ENCODE measurements at places on chromosomes 12 and 14. TPM values are rescaled to one million over a fixed set of nuclear protein-coding genes. Genes with fewer than 3 reads are reported as not detected.

- no peak for DNase-seq
Observed at GRCh38 chr12:121085069-121085468, 46.0 kb upstream of the OASL start.

- DNase-seq = no peak
Observed at GRCh38 chr14:62661818-62662217, 383.4 kb downstream of the KCNH5 start.

The CFAP73 gene
- polyA plus RNA-seq = 0.34 TPM

DNA sequence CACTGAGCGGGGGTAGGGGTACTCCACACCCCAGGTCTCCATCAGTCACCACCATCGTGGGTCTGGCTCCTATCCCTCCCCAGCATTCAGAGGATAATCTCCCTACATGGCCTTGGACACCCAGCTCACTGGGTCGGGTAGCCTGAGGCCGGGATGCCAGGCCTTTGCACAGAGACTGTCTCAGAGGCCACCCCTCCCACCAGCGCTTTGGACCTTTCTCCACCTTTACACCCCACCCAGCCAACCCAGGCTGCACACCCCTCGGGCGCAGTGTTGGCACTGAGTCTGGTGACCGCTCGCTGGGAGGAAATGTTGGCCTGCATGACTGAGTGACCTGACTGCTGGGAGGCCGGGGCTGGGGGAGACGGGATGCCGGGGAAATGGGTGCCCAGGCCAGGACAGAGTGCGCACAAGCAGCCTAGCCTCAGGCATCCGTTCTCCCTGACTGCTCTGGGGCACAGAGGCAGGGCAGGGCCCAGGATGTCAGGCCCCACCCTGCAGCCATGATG, 10.6 kb upstream of the LBHD2 start:
- DNase-seq = no peak

GRCh38 chr14:30484976-30485375, 74.0 kb upstream of the G2E3 start:
- no peak for DNase-seq

DNA sequence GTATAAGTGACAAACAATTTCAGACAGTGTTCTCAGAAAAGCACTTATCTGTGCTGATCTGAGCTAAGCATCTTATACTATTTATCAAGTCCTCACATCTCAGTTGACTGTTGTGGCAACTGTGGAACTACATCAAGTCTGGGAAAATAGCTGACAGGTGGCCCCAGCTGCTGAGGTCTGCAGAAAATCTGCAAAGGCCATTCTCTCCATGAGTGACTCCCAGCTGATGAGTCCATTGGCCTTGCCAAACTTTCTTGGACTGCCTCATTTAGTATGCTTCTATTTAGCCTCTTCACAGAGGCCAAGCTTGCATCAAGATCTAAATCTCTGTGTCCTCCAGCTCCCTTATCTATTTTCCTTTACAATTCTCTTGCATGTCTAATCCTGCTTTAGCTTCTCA, 174.5 kb upstream of the RBM19 start:
- DNase-seq = peak; percentile 15

The BBOF1 gene
- 6.9 TPM for polyA plus RNA-seq

The KRT81 gene
- 0.72 TPM for polyA plus RNA-seq

DNA sequence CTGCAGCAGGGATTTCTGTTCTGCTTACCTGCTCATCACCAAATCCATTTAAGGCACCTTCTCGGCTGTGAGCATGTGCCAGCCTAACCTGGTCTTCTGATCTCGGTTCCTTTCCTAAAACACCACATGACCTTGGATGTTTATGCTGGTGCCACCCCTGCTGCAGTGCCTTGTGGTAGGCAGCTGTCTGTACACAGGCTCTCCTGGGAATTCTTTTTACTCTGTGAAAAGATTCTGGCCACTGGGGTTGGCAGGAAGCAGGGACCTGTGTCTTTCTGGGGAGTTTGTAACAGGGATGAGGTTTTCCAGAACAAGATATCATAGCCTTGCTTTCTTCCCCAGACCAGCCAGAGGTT, 10.4 kb upstream of the PLEKHG3 start:
- no peak for DNase-seq

DNA sequence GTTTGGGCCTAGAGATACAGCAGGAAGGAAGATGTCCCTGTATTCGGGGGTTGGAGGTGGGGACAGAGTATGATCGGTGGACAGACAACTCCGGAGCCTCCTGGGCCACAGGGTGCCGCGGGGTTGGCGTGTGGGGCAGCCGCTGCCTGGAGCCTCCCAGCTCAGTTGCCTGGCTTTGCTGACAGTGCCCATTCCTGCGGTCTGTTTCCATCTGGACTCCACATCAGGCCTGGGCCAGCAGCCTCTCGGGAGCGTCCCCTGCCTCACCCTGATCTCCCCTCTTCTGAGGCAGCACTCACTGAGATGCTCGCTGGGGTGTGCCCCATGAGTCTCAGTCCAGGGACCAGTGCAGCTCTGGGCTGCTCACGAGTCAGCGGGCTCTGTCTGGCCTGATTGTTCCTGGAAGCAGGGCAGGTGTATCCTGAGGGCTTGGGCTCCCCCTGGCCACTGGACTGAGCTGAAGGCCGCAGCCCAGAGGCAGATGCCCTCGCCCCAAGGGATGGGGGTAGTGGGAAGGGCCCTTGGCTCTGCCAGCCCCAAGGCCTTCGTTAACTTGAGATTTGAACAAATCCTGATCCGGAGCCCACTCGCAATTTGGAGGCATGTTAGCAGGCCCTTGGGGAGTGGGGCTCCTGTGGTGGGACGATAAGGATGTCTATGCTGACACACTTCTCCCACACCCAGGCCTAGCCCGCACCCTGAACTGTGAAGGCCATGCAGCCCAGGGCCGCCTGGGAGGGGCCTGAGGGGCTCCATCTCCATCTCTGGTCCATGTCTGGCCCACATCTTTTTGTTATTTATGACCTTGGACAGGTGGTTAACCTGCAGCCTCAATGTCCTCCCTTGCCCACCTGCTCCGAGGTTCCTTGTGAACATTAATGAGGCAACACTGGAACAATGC, 7.5 kb downstream of the HIP1R start:
- DNase-seq = no peak

- DNase-seq = peak; percentile 96
Observed at GRCh38 chr12:124422570-124423523, 128.0 kb downstream of the RFLNA start.

DNA sequence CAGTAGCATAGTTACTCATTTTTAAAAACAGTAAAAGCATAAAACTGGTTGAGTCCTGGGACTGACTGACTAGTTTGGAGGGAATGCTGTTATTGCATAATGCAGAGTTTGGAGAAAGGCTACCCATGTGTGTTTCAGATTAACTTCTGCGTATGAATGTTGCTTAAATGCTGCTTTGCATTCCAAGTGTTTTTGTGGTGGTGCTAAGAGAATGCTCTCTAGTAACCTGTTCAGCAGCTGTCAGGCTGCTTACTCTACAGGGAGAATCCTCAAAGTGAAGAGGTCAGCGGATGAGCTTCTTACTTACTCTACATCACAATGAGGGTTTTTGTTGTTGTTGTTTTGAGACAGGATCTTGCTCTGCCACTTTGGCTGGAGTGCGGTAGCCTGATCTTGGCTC, 4.3 kb downstream of the DLST start:
- no peak for DNase-seq

GRCh38 chr12:107921062-107921461, 146.6 kb downstream of the ASCL4 start:
- no peak for DNase-seq

DNA sequence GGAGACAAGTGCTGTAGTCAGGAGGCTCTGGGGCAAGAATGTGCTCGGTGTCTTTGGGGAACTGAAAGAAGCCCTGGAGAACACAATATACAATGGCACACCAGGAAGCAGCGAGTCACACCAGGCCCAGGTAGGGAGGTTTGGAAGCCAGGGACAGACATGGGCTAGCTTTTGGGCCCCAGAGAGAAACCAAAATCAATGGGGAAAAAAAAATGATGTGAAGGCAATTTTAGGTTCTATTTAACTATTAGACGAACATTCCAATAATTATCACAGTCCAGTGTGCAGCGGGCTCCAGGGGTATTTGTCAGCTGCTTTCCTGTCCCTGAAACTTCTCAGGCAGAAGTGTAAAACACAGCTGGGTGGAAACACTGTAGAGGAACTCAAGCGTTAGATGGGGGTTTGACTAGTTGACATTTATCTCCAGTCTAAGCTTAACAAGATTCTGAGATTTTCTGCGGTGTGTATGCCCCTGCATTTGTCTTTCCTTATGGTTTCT, 21.8 kb upstream of the EGLN3 start:
- no peak for DNase-seq

DNA sequence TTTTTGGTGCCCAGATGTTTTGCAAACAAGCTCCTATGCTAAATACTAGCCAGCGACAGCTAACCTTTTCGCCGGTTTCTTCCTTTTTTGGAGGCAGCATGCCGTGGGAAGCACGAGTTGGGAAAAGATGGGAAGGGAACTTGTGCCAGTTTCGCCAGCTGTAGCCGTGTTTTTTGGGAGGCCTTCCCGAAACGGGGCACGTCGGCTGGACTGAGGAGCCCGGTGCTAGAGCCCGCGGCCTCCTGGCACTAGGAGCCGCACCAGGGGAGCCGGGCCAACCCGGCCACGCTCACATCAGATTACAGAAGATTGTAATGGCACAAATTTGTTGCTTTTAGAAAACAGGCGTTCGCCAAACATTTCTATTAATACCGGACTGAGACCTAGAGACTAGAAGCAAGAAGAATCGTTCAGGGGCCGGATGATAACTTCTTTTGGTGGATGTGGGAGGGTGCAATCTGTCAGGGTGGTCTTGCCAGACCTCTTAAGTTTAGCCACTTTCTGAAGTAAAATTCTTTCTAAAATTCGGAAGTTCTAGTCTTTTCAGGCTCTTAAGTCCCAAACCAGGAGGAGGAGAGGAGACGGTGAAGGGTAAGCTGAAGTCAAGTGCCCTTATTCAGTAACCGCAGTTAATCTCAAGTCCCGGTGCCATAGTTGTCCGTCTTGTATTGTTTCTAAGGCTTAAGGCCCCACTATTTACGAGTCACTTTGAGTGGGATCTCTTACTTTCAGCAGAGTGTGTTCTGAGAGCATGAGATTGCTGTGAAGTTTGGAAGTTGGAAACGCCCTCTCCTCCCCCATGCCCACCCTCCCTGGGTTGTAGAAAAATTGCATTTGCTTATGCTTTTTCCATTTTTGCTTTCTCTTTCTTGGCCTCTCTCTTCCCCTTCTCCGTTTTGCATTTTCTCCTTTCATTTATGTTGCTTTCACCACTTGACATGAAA, 1.3 kb downstream of the RASSF3 start:
- no peak for DNase-seq

- DNase-seq = peak; percentile 71
Observed at GRCh38 chr12:20368651-20369304, 441 bp downstream of the PDE3A start.

The POTEG gene
- polyA plus RNA-seq = not detected

The GPRC5A gene
- polyA plus RNA-seq = 19.4 TPM

- DNase-seq = no peak
Observed at GRCh38 chr14:63988579-63988978, 135.8 kb downstream of the SYNE2 start.

- no peak for DNase-seq
Observed at GRCh38 chr14:54443981-54444380, 2.8 kb upstream of the CNIH1 start.

DNA sequence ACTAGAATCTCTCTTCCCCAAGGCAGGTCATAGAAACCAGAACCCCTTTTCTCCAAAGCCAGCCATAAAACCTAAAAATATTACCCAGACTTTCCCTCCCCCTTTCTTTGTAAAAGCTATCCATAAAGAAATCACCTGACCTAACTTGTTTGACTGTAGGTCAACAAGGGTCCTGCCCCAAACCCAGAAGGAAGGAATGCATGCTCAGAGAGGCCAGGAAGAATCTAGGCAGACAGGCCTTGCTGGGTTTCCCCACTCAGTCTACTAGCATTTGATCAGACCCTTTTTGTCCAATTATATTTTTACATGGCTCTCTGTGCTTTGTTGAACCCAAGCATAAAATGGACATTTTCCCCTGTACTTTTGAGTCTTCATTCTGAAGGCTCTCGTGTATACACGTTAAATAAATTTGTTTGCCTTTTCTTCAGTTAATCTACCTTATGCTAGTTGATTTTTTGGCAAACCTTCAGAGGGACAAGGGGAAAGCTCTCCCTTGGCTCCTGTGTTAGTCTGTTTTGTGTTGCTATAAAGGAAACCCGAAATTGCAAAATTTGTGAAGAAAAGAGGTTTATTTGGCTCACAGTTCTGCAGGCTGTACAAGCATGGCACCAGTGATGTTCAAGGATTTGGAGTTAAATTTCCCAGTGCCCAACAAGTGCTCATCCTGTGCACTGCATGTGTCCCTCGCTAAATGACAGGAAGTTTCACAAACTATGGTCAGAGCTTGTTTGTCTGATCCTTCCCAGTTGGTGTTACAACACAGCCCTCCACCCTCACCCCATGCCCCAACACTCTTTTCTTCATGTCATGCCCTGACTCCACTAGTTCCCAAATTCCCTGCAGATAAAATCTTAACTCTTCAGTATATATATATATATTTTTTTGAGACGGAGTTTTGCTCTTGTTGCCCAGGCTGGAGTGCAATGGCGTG, 14.2 kb upstream of the RASSF3 start:
- no peak for DNase-seq

DNA sequence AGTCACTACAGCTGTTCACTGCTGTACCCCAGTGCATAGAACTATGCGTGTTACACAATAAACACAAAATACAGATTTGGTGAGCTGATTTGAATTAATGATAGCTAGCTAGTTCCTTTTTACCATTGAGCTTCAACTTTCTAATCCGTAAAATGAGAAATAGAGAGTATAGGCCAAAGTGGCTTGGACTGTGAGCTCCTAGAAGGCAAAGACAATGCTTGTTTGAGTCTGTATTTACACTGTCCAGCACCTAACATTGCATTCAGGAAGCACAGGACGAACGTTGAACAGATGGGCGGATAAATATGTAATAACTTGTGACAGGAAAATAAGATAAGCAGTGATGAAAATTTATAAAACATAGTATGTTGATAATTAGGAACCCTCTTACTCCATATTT, 31.5 kb downstream of the SLC17A8 start:
- no peak for DNase-seq

The ARMH4 gene
- polyA plus RNA-seq = 3.8 TPM

The CSRP2 gene
- polyA plus RNA-seq = 29.4 TPM

The SERPINA6 gene
- 0.45 TPM for polyA plus RNA-seq

The GLIPR1L1 gene
- polyA plus RNA-seq = 0.27 TPM

The SMIM41 gene
- polyA plus RNA-seq = 0.88 TPM

DNA sequence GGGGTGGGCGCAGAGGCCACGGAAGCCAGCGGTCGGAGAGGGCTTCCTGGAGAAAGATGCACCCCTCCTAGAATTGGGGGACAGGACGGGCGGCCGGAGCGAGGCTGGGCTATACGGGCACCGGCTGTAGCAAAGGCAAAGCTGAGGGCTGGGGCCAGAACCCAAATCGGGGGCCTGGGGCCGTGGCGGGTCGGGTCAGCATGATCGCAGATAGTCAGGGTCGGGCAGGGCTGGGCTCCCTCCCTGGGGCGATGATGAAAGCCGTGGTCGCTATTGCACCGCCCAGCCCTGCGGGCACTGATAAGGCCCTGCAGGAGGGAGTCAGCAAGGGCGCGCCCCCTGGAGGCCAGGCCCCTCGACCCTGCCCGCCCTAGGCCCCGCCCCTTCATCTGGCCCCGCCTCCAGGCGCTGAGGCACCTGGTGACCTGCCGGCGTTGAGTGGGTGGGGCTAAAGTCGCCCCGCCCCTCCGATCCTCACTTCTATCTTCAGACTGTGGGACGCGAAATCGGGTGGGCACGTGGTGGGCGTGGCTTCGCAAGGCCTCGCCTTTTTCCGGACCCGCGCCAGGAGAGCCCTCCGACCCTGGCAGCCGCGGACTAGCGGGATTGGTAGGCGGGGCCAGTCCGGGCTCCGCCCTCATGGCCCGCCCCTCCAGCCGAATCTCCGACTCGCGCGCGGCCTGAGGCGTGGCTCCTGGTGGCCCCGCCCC, 419 bp upstream of the SH2B3 start:
- peak; percentile 97 for DNase-seq

- DNase-seq = no peak
Observed at GRCh38 chr14:72916174-72916573, 10.1 kb upstream of the DCAF4 start.

Data from large intestine (tissue), 12 donors.